ENCODE measurements at places on chromosomes 5 and 9. TPM values are rescaled to one million over a fixed set of nuclear protein-coding genes. Genes with fewer than 3 reads are reported as not detected.

The SH3PXD2B gene
- total RNA-seq = 0.80 TPM

The SURF1 gene
- 26.6 TPM for total RNA-seq

The SLC27A6 gene
- total RNA-seq = not detected

The SPINK6 gene
- total RNA-seq = not detected

The IFNA21 gene
- not detected for total RNA-seq

The RUSC2 gene
- 2.2 TPM for total RNA-seq

The DOCK8 gene
- 132 TPM for total RNA-seq

Measured in activated naive CD8-positive, alpha-beta T cell treated with anti-CD3 and anti-CD28 coated beads for 36 hours (primary cell).